ENCODE measurements at places on chromosomes 16 and 17. TPM values are rescaled to one million over a fixed set of nuclear protein-coding genes. Genes with fewer than 3 reads are reported as not detected.

DNA sequence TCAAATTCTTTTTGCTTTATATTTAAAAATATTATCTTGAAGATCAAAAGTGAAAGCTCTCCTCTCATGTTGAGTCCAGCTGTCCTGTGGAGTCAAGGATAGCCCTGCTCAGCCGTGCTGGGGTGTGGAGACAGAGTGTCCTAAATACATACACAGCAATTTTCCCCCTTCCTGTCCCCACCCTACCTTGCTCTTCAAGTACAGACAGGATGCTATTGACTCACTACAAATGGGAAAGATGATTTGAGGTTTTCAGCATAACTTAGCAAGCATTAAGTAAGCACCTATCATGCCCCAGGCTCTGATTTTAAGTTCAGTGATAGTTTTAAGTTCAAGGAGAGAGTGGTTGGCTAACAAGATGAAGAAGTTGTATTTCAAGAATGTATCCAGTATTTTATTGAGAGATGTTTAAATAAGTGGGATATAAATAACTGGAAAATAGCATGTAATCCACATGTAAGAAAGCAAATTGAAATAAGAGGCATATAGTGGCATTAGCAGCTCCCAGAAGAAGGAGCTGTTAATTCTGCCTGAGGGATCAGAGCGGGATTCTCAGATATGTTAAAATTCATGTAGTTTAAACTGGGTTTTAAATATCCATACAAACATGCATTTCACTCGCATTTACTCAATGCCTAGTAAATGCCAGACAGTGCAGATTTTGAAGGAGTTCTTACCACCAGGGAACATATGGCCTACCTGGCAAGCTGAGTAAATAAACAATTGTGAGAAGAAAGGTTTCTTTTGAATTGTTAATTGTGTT, 183.5 kb upstream of the ANKFN1 start:
- no peak for DNase-seq

GRCh38 chr16:80105751-80106150, 435.0 kb upstream of the DYNLRB2 start:
- no peak for DNase-seq

- DNase-seq, result no peak
Observed at GRCh38 chr16:58814348-58814801, 80.3 kb upstream of the GOT2 start.

- DNase-seq, result peak; percentile 85
Observed at GRCh38 chr16:65123396-65124211, 1.7 kb upstream of the CDH11 start.

- DNase-seq, result no peak
Observed at GRCh38 chr17:80857756-80858171, 133.9 kb upstream of the CHMP6 start.

DNA sequence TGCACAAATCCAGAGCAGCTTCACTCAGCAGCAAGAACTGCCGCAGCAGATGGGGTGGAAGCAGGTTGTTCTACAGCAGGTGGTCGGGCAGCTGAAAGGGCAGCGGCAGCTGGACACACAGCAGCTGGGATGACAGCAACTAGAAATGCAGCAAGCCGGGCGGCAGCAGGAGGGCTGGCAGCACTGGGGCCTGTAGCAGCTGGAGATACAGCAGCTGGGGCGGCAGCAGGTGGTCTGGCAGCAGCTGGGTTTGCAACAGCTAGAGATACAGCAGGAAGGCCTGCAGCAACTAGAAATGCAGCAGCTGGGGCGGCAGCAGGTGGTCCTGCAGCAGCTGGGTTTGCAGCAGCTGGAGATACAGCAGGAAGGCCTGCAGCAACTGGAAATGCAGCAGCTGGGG, 460 bp downstream of the KRTAP4-3 start:
- no peak for DNase-seq

GRCh38 chr16:3573146-3573815, 3.9 kb downstream of the NLRC3 start:
- no peak for DNase-seq

GRCh38 chr17:81242421-81243332, 3.6 kb downstream of the NDUFAF8 start:
- no peak for DNase-seq

- no peak for DNase-seq
Observed at GRCh38 chr17:73224237-73224636, 31.4 kb downstream of the COG1 start.

- no peak for DNase-seq
Observed at GRCh38 chr16:65044873-65045272, 77.0 kb downstream of the CDH11 start.

DNA sequence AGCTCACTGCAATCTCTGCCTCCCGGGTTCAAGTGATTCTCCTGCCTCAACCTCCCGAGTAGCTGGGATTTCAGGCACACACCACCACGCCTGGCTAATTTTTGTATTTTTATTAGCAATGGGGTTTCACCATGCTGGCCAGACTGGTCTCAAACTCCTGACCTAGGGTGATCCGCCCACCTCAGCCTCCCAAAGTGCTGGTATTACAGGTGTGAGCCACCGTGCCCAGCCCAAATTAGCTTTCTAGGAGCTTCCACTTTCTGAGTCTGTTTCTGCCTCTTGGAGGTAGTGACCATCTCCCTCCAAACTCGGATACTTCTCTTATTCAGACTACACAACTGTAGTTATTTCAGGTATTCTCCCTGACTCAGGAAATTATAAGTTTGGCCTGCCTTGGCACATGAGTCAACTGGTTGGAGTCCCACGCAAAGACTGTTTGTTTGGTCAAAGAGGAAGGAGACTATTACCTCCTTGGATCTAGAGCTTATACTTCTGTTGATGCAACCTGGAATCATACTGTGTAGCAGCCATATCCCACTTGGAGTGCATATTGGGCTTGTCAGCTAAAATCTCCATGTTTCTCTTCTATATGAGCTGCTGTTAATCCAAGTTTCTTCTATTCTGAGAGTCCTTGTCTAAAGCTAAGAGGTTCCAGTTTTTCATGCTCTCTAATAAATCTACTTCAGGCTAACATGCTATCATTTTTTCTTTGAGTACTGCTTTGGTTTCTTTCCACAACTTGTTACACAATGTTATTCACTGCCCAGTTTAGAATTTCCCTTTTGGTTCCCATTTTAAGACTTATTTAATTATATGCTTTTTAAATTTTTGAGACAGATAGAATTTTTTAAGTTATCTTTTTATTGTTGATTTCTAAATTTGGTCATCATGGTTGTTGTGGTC, 7.5 kb downstream of the IL4R start:
- DNase-seq, result no peak

DNA sequence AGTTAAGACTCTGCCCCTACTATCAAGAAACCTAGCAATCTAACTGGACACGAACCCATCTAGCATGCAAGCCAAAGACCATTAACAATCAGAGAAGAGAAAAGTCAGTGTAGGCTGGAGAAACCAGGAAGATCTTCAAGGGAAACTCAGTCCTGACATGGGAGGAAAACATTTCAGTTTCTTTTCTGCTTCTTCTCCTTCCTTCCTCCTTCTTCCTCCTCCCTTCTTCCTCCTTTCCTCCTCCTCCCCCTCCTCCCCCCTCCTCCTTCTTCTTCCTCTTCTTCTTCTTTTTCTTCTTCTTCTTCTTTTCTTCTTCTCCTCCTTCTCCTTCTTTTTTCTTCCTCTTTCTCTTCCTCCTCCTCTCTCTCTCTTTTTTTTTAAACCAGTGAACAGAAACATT, 29.6 kb upstream of the SHISA9 start:
- no peak for DNase-seq

DNA sequence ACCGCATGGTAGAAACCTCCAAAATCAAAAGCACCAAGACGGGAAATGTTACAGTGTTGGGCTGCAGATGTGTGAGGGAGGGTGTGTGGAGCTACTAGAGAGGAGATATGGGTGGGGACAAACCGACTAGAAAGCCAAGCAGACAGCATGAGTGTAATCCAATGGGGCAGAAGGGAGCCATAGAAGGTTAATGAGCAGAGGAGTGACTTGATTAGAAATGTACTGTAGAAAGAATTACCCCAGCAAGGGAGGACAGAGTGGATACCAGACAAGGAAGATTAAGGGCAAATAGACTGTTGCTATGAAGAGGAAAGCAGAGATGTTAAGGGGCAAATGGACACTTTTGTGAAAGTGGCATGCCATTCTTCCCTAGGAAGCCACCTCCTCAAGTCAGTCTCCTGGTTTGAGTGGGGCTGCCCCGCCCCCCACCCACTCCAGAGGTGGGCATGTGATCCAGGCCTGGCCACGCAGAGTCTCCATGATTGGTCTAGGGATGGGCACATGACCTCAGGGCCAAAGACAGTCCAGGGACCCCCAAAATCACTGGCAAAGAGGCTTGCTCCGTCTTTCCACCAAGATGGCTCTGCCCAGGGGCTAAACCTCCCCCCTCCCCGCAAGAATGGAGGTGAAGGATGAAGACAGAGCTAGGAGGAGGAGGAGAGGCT, 4.3 kb downstream of the COTL1 start:
- DNase-seq, result no peak

DNA sequence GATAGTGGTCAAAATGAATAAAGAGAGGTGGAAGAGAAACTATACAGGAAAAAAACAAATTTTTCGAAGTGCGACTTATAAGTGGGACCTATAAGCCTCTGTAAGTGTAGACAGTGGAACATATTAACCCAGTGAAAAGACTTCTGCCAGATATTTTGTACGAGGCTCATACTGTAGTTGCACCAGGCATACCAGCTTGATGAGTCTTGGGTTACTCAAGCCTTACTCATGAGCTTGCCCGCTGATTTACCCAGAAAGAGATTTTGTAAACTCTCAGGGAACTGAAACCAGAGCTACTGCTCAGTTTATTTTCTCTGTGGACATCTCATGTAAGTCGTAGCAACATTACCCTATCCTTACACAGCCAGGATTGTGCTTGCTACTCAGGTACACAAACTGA, 708.0 kb upstream of the SOX9 start:
- no peak for DNase-seq

- DNase-seq, result peak; percentile 64
Observed at GRCh38 chr17:5557485-5557884, 26.8 kb downstream of the NLRP1 start.

DNA sequence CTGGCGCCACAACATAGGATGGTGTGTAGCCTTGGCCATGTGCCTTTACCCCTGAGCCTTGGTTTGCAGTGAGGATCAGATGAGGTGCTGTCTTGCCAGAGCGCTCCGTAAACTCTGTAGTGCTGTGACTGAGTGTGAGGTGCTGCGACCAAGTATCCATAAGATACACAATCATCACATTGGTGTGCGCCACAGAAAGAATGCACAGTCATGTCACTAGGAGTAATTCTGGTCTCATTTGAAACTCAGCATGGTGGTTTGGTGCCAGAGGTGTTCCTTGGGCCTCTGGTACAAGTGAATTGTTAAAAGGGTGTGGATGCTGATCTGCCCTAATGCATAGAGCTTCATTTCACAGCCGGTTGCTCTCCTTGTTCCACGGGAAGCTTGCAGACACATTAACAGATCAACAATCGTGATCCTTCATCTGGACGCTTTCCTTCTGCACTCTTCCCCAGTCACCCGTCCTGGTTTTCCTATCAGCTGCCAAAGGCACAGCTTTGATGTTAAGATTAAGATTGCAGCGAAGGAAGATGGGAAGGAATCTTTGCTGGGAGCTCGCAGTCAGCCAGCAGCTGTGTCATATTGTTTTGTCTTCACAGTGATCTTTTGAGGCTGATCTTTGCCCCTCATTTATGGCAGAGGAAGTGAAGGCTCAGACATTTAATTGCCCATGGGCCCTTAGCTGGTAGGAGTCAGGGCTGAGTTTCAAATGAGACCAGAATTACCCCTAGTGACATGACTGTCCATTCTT, 79.1 kb downstream of the KSR1 start:
- no peak for DNase-seq

GRCh38 chr16:74734361-74735161, 33.9 kb upstream of the MLKL start:
- no peak for DNase-seq

The FOXL1 gene
- total RNA-seq, result 9.3 TPM

The NT5M gene
- total RNA-seq, result 3.7 TPM

The FBXW10 gene
- total RNA-seq, result not detected

The FZD2 gene
- total RNA-seq, result 203 TPM

The TEKT3 gene
- total RNA-seq, result not detected

The HSPB9 gene
- not detected for total RNA-seq

The SAMD14 gene
- total RNA-seq, result 36.8 TPM

The KRT28 gene
- total RNA-seq, result not detected

Data from osteocyte (in vitro differentiated cells).